Substantia nigra (tissue), 51 donors: ENCODE measurements at places on chromosomes 12 and 14.

GRCh38 chr12:5455045-5455444 is 23.1 kb downstream of the NTF3 start:
- DNase-seq: no peak

DNA sequence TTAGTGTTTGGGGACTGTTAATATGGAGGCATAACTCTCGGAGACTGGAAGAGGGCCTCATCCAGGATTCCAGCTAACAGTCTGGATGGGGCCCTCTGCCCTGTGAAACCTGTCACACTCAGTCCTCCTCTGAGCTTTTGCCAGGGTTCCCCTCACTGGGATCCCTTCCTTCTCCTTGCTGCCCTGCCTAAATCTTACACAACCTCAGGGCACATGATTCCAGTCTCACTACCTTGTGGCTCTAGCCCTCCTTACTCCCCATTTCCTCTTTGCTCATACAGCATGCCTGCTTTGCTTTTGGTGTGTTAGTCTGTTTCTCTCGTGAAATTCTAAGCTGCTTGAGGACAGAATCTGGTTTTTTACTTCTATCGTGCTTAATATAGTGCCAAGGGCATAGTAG is 942 bp upstream of the GSG1 start:
- DNase-seq: no peak

DNA sequence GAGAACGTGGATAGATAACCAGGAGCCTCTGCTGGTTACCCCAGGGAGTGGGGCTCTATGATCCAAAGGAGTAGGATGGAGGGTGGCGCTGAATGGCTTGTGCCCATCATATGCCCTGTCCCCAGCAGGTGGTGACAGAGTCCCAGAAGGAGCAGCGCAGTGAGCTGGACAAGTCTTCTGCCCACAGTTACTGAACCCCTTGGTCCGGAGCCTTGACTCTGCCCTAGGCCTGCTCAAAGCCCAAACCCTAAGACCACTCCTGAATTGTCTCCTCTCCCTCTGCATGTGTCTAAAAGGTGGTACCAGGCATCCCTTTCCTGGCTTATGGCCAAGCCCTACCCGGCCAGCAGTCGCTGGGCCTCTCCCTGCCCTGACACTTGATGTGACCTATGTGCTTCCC is 3.2 kb downstream of the PRPH start:
- no peak for DNase-seq

- no peak for DNase-seq
Observed at GRCh38 chr12:68350753-68351152, 18.6 kb upstream of the MDM1 start.

DNA sequence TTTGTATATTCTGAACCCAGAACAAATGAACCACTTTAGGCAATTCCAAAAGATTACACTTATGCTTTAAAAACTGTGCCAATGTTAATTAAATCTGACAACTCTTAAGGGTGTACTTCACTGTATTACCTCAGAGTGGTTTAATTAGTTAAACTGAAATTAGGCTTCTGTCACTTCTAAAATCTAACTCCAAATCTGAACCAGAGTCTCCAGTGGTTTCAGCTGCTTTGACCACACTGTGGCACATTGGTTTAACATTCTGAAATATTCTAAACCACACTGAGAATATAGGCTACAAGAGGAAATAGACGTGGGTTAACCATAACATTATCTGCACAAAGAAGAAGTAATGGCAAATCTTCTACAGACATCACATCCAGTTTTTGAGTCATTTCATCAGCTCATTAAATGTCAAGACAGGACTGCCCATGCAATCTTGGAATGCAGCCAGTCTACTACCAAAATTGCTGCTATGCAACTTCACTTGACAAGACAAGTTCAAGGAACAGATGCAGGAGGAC is 94.8 kb downstream of the LRP6 start:
- DNase-seq: no peak

DNA sequence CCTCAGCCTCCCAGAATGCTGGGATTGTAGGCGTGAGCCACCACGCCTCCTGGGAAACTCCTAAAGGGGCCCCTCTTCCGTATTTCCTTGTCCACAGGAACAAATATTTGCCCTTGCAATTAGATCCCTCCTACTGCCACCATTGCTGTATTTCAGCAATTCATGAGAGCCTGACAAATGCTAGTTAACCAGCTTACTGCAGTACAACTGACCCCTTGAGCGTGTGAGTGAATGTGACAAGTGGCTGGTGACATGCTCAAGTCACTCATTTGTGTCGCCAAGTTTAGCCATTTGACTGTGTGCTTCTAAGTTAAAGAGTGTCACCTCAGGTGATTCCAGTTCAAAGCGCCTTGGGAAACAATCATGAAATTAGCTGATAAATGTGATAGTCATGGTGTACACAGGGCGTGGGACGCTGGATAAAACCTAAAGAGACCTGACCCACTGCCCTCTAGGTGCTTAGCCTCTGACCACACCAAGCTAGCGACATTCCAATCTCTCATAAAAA is 56.1 kb upstream of the MAP1LC3B2 start:
- DNase-seq: no peak

DNA sequence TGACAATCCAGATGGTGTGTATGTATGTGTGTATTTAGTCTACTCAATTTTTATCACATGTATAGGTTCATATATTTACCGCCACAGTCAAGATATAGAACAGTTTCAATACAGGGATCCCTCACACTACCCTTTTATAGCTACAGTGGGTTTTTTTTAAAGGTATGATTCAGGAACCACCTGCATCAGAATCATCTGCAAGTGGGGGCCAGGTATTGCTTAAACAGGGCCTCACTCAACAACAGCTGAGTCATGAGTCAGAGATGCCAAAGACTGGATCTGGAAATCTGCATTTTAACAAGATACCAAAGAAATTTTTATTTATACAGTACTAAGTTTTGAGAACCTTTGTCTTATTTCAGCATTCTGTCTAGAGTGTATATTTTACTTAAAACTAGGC is 117.6 kb downstream of the SLC35F4 start:
- DNase-seq: no peak

- no peak for DNase-seq
Observed at GRCh38 chr14:33685026-33685425, 265.8 kb downstream of the EGLN3 start.

- no peak for DNase-seq
Observed at GRCh38 chr12:68290126-68290525, 36.7 kb upstream of the IL22 start.

GRCh38 chr14:55946231-55946630 is 172.0 kb upstream of the PELI2 start:
- DNase-seq: no peak

DNA sequence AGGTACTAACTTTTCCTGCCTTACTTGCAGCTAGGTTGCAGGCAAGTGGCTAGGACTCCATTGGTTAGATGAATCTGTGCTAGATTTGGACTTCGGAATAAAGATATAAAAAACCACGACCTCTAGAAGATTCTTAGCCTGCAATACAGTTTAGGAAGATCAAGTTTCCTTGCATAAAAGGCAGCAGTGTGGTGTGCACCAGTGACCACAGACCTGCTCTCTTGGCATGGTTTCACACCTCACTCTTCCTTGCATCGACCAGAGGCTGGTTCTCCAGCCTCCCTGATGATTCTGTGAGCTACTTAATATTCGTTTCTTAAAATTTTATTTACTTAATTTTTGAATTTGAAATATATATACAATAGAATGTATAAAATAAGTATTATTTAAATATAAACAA is 9.8 kb downstream of the KLHDC1 start:
- no peak for DNase-seq

DNA sequence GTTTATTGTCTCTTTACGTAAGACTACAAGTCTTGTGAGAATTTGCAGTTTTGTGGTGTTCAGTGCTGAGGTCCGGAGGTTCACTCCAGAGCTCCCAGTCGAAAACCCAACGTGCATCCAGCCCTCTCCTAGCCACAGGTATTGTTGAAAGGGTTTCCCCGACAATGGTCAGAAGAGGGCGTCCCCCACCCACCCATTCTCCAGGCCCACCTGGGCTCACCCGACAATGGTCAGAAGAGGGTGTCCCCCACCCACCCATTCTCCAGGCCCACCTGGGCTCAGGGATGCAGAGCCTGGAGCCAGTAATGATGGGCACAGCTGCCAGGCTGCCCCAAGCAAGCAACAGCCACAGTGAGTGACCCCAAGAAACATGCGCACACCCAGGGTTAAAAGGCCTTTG is 126.8 kb upstream of the EVL start:
- DNase-seq: no peak

DNA sequence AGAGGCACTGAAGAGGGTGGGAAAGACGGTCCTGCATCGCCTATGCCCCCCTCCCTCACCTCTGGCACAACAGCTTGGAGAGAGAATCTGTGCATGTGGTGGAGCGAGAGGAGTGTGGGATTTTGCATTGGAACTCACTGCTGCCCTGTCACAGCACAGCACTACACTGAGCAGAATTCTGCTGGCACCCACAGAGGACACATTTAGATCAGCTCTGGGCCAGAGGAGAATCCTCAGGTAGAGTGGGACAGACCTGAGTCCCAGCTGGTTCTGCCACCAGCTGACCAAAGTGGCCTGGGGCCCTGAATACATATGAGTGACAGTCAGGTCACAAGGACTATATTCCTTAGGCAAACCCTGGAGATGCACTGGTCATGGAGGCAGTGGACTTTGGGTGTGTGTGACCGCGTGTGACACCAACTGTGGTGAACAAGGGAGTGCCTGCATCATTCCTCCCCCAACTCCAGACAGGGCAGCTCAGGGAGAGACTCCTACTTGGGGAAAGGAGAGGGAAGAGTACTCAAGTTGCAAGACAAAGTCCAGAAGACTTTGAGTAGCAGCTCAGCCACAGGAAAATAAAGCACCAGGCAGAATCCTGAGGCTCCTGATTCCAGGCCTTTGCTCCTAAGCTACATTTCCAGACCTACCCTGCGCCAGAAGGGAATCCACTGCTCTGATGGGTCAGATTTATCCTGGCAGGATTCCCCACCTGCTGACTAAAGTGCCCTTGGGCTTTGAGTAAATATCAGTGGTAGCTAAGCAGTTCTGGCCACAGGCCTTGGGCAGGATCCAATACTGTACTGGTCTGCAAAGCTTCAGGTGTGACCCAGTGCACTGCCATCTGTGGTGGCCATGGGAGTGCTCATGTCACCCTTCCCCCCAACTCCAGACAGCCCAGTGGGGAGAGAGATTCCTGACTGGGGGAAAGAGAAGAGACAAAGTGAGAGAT is 10.6 kb upstream of the ACOT1 start:
- DNase-seq: no peak

DNA sequence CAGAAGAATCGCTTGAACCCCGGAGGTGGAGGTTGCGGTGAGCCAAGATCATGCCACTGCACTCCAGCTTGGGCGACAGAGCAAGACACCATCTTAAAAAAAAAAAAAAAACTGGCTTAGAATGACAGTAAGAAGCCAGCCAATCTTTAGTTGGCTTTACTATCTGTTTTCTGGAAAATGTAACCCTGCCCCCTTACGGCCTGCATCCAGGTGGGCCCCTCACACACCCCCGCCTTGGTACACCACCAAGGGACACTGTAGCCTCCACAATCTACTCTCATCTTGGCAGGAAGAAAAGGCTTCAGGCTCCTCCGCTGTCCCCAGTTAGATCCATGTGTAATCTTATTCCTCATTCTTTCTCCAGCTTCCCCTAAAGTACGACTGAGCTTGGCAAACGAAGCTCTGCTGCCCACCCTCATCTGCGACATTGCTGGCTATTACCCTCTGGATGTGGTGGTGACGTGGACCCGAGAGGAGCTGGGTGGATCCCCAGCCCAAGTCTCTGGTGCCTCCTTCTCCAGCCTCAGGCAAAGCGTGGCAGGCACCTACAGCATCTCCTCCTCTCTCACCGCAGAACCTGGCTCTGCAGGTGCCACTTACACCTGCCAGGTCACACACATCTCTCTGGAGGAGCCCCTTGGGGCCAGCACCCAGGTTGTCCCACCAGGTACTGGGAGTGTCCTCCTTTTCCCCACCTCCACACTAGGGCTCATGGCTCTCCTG is 6.6 kb downstream of the TAPBPL start:
- DNase-seq: no peak

GRCh38 chr12:102682366-102683289 is 202.3 kb upstream of the IGF1 start:
- no peak for DNase-seq

GRCh38 chr12:107115119-107115518 is 21.8 kb upstream of the CRY1 start:
- no peak for DNase-seq
